Stimulated activated CD4-positive, alpha-beta T cell treated with anti-CD3 and anti-CD28 coated beads, TNF-alpha, amount 100 ng/mL, for 4 hours (primary cell): ENCODE measurements at places on chromosomes 6 and 20.

GRCh38 chr6:168128631-168129291, 49.7 kb upstream of the FRMD1 start:
- DNase-seq = no peak

GRCh38 chr6:161351858-161352257, 78.0 kb upstream of the AGPAT4 start:
- DNase-seq = no peak

- DNase-seq = no peak
Measured at GRCh38 chr6:168871642-168872315, 381.9 kb downstream of the THBS2 start.

DNA sequence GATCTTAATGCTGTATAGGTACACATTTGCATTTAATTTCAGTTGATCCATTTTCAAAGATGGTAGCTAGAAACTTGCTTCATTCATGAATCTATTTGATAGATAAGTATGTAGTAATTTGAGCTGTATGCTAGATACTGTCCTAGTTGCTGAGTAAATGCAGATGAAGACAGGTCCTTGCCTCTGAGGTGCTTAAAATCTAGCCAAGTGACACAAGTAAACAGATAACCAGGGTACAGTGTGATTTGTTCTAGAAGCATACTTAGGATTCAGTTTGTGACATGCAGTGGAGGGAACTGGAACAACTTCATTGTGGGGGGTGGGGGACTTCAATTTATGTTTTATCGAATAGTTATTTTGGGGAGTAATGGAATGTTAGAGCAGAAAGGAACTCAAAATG, 9.2 kb downstream of the CHMP4B start:
- no peak for DNase-seq

- DNase-seq = peak; percentile 19
Measured at GRCh38 chr6:129748212-129748900, 38.4 kb upstream of the ARHGAP18 start.

GRCh38 chr6:25366903-25367545, 87.8 kb downstream of the CARMIL1 start:
- DNase-seq = no peak

DNA sequence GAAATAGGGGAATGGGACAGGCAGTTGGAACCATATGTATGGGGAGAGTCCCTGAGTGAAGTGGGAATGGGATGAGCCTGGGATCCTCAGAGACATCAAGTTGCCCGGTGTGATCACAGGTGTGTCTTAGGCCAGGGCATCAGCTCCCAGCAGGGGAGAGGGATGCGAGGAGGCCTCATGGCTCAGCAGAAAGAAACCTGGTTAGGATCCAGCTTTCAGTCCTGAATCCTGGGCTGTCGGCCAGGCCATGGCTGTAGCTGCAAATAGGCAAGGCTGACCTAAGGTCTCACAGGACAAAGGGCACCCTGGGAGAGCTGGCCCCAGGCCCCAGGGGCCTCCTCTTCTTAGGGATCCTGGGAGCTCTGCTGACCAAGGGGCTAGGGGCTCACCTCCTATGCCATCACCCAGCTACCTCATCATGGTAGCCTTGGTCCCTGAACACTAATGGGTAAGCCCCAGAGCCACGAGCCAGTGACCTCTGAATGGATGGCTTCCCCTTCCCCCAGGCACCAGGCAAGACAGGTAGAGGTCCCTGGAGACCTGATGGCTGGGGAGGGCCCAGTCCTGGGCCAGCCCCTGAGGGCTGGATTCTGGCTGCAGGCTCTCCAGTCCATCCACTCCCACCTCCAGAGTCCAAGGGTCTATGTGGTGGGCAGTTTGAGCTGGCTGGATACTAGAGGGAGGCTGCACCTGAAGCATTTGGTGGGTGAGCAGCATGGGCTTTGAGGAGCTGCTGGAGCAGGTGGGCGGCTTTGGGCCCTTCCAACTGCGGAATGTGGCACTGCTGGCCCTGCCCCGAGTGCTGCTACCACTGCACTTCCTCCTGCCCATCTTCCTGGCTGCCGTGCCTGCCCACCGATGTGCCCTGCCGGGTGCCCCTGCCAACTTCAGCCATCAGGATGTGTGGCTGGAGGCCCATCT, at the start of gene SLC22A7:
Gene SLC22A7, plus strand, starts transcription at position 617 of the 921 bp plus-strand sequence. Its CDS starts 99 bp downstream, at position 716.
- DNase-seq = no peak

DNA sequence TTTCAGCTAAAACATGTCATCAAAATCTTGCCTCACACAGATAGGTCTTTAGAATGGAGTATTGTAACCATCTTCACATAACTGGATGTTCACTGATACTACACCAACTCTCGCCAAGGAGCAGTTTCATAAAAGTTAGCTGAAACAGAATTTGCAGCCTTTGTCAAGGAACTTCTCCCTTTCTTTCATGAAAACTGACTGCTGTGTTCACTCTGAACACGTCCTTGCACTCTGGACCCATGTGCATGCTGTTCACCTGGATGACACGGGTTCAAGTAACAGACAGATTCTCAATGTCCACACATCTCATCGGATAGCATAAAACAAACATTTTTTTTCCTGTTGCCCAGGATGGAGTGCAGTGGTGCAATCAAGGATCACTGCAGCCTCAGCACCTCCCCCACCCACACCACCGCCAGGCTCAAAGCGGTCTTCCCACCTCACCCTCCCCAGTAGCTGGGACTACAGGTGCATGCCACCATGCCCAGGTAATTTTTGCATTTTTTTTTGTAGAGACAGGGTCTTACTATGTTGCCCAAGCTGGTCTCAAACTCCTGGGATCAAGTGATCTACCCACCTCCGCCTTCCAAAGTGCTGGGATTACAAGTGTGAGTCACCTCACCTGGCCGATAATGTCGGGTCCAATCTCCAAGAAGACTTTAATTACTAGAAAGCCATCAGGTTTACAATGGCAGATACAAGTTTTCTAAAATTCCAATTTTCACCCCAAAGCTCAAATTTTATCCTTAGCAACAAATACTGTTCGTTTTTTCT, 9.4 kb downstream of the DIDO1 start:
- no peak for DNase-seq

GRCh38 chr20:50037123-50037522, 54.3 kb downstream of the SNAI1 start:
- no peak for DNase-seq

DNA sequence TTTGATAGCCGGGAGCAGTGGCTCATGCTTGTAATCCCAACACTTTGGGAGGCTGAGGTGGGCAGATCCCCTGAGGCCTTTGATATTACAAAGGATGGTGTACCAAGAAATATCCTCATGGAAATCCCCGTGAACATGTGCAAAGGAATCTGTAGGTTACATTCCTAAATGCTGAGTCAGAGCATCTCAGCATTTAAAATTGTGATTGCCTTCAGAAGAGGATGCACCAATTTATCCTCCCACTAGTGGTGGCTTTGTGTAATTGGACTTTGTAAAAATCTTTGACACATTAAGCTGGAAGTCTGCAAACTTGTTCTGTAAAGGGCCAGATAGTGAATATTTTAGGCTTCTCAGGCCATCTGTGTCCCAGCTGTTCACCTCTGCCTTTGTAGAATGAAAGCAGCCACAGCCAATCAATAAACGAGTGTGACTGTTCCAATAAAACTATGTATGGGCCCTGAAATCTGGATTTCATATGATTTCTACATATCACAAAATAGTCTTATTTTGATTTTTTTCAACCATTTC, 11.8 kb downstream of the TMEM14B start:
- DNase-seq = no peak

DNA sequence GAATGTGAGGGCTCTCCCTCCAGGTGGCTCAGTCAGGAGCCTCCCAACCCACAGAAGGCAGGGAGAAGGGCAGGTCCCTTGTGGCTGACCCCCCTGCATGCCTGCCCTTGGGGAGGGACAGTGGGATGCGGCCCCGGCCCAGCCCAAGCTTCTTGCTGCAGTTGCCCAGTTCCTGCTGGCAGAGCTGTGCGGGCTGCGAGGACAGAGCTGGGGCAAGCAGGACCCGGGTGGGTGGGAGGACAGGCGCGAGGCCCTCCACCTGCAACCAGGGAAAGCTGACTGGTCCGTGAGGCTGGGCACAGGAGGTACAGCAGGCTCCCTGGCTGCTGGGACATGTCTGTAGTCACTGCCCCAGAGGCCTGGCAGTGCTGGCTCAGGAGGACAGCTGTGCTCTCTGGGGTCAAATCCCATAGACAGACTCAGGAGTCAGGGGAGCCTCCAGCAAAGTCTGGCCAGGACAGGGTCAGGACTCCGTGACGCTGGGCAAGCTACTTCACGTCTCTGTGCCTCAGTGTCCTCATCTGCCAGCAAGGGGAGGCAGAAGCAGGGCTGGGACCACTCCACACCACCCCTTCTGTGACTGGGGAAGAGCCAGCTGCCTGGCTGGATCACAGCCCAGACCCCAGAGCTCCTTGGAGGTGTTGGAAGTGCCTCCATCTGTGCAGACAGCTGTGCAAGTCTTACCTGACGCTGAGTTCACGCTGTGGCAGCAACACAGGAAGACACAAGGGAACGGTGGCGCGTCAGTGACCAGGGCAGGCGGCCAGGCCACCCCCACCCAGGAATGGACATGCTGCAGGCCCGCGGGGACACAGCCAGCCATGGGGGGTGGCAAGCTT, 13.0 kb downstream of the UCKL1 start:
- no peak for DNase-seq

DNA sequence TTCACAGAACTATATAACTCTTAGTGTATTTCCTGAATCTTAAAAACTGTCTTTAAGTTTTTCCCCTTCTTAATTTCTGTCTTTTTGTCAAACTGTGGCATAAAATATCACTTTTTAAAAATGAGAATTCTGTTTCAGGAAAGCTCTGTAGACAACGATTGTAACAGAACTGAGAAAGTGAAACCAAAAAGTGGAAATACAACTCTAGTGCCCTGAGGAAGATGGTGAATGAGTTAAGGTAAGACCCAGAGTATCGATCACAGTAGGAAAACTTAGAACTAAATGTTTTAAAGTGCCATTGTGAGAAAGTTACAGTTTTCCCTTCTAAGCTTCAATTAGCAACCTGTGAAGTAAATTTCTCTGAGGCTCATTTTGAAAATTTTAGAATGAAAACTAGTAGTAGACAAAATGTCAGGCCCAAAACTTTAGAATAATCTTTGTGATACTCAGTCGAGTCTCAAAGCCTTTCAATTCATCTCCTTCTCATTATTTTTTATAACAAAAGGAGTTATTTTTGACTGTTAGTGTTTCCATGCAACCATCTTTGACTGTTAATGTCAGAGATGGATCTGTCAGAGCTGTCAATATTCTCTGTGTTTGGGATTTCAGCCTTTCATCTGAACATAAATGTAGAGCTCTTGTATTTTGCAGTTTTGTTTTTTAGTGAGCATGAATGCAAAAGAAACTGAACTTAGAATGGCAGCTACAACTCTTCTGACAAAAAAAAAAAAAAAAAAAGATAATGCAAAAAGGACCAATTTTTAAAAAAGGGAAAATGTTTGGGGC, 19.0 kb upstream of the TRDN start:
- DNase-seq = no peak
